Esophagus muscularis mucosa (tissue), 4 donors: ENCODE measurements at places on chromosomes 3 and 15.

DNA sequence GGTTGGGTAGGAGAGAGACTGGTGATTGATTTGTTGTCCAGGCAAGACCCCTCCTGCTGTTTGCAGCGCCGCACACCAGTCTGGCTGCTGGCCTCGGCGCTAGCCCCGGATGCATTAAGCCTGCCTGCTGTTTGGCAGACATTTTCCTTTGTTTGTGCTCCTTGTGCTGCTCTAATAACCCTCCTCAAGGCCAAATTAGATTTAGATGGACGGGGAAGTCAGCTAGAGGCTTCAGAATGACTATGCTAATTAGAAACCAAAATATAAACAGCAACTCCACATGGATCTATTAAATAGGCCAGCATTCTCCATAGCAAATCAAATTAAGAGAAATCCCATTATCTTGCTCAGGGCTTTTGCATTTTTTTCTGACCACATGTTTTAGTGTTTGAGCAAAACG is 445.2 kb downstream of the SQOR start:
- no peak for DNase-seq

DNA sequence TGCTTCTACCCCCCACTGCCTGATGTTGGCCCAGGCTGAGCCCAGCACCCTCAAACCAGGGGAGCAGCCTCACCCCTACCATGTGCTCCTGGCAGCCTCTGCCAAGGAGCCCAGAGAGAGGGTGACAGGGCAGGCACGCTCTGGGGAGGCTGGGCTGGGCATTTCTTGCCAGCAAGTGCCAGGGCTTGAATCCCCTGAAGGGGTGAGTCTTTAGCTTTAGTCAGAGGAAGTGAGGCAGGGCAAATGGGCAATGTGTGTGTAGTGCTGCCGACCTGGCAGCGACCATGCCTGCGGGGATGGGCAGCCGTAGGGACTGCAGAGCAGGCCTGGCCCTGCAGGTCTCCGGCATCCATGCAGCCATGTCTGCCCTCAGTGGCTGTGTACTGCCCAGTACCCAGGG is 18.1 kb downstream of the DUSP7 start:
- DNase-seq: no peak

GRCh38 chr15:99909592-99910295 is 176.5 kb upstream of the LYSMD4 start:
- peak; percentile 62 for DNase-seq

DNA sequence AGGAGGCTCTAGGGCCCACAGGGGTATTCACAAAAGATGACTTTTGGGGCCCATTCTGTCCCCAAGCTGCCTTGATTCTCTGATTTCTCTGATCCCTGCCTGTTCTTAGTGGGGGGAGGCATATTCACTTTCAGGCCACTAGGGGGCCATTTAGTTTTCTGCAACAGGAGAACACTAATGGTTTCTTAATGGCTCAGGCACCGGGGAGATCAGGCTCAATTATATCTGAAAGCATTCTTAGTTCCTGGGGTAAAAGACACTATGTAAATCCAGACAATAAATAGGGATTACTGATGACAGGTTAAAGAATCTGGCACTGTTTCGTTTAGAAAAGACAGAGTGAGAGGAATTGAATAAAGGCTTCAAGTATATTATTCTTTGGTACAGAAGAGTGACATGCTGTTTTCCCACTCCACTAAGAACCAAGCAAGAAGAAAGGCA is 2.5 kb upstream of the INAFM2 start:
- no peak for DNase-seq

GRCh38 chr3:145869958-145870357 is 291.0 kb downstream of the PLOD2 start:
- DNase-seq: no peak

DNA sequence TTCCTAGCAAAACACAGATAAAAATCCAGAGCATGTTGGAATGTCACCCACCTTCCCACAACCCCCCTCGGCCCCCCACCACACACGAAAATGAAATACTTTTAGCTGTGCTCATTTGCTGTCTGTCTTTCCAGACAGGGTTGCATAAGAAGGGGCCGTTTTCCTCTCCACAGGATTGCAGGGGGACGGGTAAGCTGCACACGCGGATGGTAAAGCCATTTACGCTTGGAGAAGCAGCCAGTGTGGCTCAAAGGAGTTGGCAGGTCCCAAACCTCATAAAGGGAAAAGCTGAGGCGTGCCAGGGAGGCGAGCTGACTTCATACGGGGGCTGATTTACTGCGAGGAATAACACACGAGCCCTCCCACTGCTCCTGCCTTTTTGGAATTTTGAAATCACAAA is 47.4 kb upstream of the ITGA11 start:
- DNase-seq: peak; percentile 91

GRCh38 chr3:194312743-194313281 is 38.3 kb downstream of the CPN2 start:
- peak; percentile 95 for DNase-seq

DNA sequence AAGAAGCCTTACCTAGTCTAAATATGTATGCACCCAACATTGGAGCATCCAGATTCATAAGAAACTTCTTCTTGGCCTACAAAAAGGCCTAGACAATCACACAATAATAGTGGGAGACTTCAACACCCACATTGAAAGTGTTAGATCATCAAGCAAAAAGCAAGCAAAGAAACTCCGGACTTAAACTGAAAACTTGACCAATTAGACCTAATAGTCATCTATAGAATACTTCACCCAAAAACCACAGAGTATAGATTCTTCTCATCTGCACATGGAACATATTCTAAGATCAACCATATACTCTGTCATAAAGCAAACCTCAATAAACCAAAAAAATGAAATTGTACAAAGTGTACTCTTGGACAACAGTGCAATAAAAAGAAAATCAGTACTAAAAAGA is 22.3 kb upstream of the OR5K4 start:
- no peak for DNase-seq

- no peak for DNase-seq
Measured at GRCh38 chr3:121883507-121883906, 10.7 kb upstream of the SLC15A2 start.

DNA sequence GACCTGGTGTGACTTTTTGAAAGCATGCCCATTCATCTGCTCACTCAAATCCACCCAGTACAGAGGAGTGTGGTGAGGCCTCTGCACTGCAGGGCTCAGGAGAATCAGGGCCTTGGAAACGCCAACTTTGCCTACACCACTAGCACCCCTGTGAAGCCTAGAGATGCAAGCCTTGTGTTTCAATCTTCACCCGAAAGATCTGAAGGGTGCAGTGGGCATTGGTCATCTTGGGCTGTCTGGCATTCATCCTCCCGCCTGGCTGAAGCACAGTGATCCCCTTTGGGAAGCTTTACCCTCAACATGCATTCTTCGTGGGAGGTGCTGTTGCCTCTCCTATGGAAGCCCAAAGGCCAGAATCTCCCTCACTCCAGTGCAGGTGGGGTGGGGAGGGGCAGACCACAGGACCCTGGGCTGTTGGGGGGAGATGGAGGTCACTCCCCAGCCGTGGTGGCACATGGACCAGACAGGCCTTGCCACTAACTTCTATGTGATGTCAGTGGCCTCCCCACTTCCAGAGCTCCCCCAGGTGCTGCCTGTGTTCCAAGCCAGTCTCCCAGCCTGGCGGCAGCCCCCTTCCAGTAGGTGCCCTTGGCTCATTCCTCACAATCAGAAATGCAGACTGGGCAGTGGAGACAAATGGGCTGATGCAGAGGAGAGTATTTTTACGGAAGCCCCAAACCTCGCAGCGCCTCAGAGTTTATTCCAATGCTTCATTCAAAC is 92.5 kb downstream of the ADAMTS17 start:
- DNase-seq: no peak

GRCh38 chr3:110858549-110858948 is 213.1 kb upstream of the NECTIN3 start:
- DNase-seq: no peak

DNA sequence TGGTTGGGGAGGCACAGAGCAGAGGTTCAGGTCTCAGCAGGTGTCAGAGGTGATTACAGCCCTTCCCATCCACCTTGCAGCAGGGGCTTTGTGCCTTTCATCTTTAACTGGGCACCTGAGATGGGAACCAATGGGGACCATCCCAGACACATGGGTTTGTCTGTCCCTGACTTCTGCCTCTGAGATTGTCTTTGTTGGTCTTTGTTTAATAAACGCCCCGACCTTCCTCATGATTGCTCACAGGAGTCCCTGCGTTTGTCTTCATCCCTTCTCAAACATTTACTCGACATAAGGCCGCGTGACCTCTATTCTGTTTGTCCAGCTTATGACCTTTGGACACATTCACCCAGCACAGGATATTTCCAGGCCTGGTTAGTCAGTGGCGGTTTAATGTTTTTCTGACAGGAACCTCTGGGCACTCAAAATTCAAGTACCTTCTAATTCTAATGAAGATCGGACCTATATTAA is 5.9 kb downstream of the ZSCAN2 start:
- DNase-seq: no peak

DNA sequence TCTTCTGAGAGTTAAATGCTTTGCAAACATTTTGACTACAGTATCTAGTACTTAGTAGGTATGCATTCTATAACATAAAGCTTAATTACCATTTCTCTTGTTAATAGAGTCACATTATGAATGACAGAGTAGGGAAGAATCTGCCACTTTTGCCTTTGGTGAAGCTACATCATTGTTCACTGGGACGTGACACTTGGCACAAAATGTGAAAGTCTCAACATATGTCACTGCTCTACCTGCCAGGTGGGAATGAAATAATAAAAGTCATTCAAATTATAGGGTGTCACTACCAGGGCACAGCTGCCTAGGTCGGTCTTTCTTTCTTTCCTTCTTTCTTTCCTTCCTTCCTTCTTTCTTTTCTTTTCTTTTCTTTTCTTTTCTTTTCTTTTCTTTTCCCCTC is 17.6 kb downstream of the GPR87 start:
- no peak for DNase-seq

- peak; percentile 89 for DNase-seq
Measured at GRCh38 chr15:38564557-38565286, at the start of gene RASGRP1. TSS of gene RASGRP1 (minus strand) at chr15:38564814. CDS start at chr15:38564628, 186 bp downstream.

DNA sequence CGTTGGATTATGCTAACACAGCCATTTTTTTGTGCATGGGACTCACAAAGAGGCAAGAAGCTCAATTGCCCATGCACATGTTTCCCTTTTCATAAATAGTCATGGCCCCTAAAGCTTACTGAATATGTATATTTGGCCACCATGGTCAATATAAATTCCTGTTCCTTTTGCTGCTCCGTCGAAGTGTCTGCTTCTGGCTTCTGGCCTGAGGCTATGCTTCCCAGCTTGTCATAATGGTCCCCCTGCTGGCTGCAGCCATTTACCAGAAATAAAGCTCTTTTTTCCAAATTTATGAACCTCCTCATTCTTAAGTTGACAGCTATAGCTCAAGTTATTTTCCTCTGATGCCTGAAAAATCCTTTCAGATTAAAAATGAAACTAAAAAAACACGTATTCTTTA is 602.1 kb downstream of the VGLL3 start:
- DNase-seq: no peak

- no peak for DNase-seq
Measured at GRCh38 chr3:62451211-62451887, 78.0 kb upstream of the FEZF2 start.

GRCh38 chr15:90683876-90684275 is 33.3 kb upstream of the BLM start:
- no peak for DNase-seq

GRCh38 chr3:102124704-102125103 is 275.4 kb downstream of the NFKBIZ start:
- no peak for DNase-seq

- no peak for DNase-seq
Measured at GRCh38 chr15:57079931-57080620, 161.6 kb downstream of the TCF12 start.

GRCh38 chr3:39202094-39202493 is 9.7 kb upstream of the XIRP1 start:
- no peak for DNase-seq

GRCh38 chr15:91224755-91225380 is 124.8 kb downstream of the SV2B start:
- no peak for DNase-seq

- peak; percentile 55 for DNase-seq
Measured at GRCh38 chr15:70633103-70633831, 130.1 kb downstream of the UACA start.

DNA sequence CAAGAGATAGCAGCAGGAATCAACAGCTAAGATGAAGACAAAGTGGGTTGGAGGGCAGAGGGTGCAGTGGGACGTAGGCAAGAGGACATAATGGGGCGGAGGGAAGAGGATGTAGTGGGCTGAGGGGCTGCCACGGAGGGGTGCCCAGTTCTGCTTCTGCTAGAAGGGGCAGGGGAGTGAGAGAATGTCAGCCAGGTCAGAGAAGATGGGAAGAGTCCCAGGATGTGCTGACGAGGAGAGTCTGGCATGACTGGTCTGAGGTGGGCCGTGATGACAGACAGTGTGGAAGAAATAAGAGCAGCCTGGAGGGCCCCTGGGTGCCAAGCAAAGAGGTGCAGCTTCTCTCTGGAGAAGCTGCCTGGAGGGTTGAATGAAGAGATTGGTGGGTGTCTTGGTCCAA is 4.0 kb downstream of the SPSB4 start:
- DNase-seq: peak; percentile 72

DNA sequence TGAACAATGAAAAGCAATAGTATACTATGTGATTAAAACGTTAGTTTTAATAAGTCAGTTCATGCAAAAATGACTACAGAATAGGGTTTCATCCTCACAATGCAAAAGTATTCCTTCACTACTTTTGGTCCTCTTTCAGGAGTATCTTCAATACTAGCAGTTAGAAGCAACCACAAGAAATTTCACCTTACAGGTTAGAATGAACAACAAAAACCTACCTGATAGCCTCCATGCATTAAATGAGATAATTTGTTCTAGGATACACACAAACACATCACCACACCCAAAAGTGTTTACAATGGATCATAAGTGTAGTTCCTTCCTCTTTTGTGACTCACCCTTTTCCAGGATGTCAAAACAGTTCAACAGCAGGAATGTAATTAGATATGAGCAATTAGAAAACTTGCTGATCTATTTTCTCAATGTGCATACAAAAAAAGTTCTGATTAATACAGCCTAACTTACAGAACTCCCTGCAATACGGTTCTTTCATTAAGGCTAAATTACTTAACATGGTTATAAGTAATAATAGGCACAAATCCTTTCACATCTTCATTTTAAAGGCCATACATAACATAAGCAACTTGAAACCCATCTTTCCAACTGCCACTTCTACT is 21.6 kb downstream of the UACA start:
- DNase-seq: no peak

- no peak for DNase-seq
Measured at GRCh38 chr3:127690823-127691452, 18.2 kb downstream of the ABTB1 start.

- DNase-seq: no peak
Measured at GRCh38 chr3:69817988-69818387, 78.7 kb downstream of the MITF start.

DNA sequence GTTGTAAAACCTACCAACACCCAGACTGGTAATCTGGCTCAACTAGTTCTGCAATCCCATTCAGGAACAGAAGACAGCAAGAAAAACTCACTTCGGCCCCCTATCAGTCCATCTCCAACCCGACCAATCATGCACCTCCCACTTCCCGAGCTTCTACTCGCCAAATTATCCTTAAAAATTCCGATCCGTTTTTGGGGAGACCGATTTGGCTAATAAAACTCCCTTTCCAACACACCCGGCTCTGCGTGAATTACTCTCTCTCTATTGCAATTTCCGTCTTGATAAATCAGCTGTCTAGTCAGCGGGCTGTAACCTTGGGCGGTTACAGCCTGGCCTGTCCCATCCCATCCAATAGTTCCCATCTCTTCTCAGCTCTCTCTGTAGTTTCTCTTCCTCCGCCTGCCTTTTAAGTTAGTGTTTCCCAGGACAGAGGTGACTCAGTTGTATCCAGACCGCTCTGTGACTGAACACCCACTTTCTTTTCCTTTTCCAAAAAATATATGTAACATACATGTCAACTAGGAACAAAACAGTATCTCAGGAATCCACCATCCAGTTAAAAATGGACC is 780 bp upstream of the ACAD9 start:
- DNase-seq: no peak
